Right ventricle myocardium superior (tissue), 1 donor: ENCODE measurements at places on chromosomes 4 and X.

DNA sequence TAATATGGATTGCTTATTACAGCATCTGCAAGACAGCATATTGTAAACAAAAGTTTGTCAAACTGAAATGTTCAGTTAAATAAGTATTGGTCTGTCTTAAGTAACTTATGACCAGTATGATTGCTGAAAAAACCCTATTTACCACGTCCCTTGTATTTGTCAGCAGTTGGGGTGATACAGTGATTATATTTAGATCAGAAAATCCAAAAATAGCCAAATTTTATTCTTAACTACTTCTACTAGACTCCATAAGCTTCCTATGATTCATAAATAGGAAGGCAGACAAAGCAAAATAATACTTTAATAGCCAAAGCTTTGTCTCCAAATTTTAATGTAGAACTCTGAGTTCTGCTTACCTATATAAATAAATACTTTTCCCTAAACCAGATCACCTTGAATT is 45.3 kb downstream of the TBCK start:
- no peak for DNase-seq

- no peak for DNase-seq
These were observed 43.7 kb downstream of the NLGN4X start for GRCh38 chrX:6184900-6185515.

- DNase-seq = no peak
These were observed 118.4 kb downstream of the KLHL13 start for GRCh38 chrX:117998171-117998570.

DNA sequence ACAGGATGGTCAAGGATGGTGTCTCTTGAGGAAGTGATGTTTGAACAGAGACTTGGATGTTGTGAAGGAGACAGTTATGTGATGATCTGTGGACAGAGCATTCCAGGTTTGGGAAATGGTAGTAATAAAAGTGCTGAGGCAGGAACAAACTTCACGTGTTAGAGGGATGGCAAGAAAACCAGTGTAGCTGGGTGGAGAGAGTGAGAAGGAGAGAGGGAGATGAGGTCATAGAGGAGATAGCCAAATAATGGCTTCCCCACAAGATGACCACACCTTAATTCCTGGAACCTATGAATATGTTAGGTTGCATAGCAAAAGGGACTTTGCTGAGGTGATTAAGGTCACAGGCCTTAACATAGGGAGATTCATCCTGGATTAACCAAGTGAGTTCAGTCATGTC is 75.6 kb upstream of the GPR50 start:
- no peak for DNase-seq

GRCh38 chrX:84188320-84188834 is 378 bp upstream of the RPS6KA6 start:
- DNase-seq = peak; percentile 59

DNA sequence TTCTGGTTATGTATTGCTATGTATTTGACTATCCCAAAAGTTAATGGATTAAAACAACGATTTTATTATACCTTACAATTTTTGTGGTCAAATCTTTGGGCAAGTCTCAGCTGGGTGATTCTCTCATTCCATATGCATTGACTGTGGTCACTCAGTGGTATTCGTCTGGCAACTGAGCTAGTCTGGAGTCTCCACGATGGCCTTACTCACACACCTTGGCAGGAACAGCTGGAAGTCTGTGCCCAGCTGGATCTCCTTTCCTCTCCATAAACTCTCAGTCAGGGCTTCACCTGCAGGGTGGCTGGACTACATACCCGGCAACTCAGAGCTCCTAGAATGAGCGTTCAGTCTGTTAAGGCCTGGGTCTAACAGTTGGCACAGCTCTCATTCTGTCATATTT is 141.1 kb upstream of the WDFY3 start:
- no peak for DNase-seq

GRCh38 chr4:37825968-37826294 is 555 bp upstream of the PGM2 start:
- no peak for DNase-seq

- no peak for DNase-seq
These were observed 127.1 kb downstream of the CFAP299 start for GRCh38 chr4:80462621-80463091.

GRCh38 chr4:103008875-103009729 is 10.4 kb downstream of the SLC9B1 start:
- DNase-seq = no peak

GRCh38 chr4:22345678-22346077 is 170.2 kb downstream of the ADGRA3 start:
- DNase-seq = no peak

DNA sequence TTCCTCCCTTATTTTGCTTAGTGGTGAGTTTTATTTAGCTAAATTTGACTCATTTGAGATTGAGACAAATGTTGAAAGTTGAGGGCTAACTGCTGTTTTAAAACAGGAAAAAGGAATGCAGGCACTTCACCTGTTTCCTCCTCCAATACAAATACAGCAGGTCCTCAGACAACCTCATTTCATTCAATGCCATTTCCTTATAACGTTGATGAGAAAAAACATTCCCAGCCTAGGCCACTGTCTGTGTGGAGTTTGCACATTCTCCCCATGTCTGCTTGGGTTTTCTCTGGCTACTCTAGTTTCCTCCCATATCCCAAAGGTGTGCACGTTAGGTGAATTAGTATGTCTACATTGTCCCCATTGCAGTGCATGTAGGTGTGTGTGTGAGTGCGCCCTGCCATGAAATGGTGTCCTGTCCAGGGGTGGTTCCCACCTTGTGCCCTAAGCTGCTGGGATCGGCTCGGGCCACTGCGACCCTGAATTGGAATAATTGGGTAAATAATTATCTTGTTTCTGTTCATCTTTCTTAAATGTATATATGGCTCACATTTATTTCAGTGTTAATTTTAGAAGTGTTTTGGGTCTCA is 21.9 kb downstream of the SMAD1 start:
- no peak for DNase-seq

DNA sequence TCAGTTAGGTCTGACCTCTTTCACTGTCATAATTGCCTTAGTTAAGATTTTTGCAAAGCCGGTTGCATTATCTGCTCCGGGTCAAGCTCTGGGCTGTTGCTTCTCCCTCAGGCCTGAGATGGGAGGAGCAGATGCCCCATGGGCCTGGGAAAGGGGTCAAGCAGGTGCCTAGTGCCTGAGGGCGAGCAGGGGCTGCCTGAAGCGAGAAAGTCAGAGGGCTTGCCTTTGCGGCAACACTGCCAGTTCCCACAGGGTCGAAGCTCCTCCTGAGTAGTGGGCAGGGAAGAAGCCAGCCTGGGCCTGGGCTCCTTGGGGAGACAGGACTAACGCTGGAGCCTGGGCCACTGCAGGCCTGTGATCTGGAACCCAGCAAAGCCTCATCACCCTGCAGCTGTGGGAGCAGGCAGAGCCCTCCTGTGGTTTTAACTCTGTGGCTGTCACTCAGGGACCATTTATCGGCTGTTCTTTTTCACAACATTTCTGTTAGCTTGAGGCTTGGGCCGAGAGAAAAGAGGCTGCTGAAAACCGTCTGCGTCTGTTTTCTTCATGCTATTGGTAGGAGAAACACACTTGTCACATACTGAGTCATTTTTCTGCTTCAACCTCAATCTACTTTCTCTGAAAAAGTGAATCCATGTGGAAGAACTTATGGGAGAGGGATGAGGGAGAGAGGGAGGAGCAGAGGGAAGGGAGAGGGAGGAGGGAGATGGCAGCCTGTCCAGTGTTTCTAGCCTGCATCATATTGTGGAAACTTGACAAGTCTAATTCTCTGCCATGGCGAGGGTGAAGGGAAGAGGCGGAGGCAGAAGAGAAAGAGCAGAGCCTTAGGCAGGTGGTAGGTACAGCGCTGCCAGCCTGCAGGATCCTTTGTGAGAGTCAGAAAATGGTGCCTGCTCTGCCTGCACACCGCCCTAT is 68.4 kb downstream of the RHOH start:
- peak; percentile 55 for DNase-seq

GRCh38 chr4:45241976-45242375 is 515.6 kb upstream of the GNPDA2 start:
- DNase-seq = no peak

GRCh38 chr4:149095001-149095400 is 652.8 kb upstream of the NR3C2 start:
- no peak for DNase-seq

DNA sequence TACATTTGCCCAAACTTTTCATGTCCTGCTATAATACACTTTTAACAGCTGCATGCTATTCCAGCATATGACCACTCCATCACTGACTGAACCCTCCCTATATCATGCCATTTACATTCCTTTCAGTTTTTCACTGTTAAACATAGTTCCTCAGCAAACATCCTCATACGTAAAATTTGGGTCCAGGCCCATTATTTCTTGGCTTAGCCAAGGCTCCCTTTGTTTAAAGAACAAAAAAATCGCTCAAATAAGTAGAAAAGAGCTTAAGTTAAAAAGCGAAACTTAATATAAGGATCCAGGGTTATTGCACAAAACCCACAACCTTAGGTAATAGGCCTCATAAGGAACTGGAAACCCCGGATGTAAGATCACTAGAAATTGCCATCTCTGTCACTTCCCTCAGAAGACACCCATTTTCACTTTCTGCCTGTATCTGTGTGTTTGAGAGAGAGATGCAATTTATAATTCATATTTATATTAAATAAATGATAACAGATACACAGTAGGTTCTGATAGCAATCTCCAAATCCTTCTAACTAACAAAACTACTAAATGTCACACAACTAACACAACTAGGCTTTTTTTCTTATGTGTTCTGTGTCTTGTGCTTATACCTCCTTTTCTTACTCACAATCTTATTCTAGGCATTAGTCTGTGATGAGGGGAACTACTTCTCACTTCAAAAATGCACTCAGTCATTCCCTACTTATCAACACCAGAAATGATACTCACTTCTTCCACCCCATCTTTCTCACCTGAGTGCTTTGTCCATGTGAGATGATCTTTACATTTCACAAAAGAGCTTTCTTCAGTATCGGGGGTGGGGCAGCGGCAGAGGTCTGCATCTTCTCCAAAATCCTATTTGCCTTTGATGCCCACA is 59.9 kb upstream of the FAM241A start:
- DNase-seq = no peak

- DNase-seq = peak; percentile 85
These were observed at the start of gene MPP1 for GRCh38 chrX:154804957-154805695. Gene MPP1 (minus strand): TSS chrX:154805485. CDS start chrX:154805373, 112 bp downstream.
